Kasumi-1 (cell line): ENCODE measurements at places on chromosomes 6 and 20.

- DNase-seq = no peak
These were observed 39.0 kb downstream of the SLC23A2 start for GRCh38 chr20:4962241-4962855.

DNA sequence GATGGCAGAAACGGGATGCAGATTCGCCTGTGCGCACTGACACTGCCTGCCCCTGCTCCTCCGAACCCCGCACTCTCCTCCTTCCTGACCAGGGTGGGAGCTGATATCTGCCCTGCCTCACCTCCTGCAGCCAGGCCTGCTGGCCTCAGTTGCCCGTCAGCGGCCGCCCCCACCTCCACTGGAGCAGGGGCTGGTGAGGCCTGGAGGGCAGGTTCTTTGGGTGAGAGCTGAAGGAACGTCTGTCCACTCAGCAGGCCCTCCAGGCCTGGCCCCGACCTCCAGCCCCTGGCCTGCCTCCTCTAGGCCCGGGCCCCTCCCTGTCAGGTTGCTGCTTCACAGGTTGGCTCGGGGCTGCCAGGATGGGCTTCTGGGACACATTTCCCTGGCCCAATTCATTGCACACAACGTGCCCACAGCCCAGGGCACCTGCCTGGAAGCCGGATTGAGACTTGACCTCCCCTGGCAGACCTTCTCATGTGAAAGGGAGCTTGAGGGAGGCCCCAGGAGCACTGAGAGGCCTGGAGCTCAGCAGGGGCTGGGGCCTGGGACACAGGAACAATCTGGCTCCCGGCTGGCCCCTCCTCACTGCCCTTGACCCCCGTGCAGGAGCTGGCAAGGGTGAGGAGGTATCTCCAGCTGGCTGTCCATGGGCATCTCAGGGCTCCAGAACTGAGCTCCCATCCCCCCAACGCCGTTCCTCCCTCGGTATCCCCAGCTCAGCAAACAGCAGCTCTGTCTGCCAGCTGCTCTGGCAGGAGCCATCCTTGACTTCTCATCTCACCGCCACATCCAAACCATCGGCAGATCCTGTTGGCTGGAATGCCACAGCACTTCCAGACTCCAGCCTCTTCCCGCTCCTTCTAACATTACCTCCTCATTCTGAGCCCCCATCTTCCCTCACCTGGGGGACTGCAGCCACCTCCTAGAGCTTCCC, 39.5 kb downstream of the SPDEF start:
- DNase-seq = no peak

GRCh38 chr20:34562641-34563040, 4.1 kb downstream of the MAP1LC3A start:
- DNase-seq = peak; percentile 8

GRCh38 chr6:111338843-111339242, 144.2 kb downstream of the REV3L start:
- DNase-seq = no peak

DNA sequence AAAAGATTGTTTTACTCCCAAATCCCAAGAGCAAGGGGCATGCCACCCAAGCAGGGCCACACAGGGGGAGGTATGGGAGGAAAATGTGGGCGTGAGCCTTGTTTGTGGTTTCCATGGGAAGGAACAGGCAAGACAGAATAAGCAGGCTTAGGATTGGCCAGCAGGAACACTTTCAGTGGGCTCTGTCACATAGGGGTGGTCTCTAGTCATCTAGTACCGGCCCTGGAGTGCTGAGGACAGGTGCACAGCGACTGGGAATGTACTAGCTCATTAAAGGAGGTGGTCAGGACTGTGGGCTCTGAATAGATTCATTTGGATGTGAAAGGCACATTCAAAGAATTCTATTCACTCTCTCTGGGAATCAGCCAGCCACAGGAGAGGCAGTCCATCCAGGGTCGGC, 175.6 kb downstream of the TBC1D7 start:
- no peak for DNase-seq

GRCh38 chr20:13563854-13564253, 74.9 kb downstream of the TASP1 start:
- no peak for DNase-seq

GRCh38 chr20:33229843-33230242, 6.0 kb upstream of the BPIFA1 start:
- DNase-seq = peak; percentile 37

DNA sequence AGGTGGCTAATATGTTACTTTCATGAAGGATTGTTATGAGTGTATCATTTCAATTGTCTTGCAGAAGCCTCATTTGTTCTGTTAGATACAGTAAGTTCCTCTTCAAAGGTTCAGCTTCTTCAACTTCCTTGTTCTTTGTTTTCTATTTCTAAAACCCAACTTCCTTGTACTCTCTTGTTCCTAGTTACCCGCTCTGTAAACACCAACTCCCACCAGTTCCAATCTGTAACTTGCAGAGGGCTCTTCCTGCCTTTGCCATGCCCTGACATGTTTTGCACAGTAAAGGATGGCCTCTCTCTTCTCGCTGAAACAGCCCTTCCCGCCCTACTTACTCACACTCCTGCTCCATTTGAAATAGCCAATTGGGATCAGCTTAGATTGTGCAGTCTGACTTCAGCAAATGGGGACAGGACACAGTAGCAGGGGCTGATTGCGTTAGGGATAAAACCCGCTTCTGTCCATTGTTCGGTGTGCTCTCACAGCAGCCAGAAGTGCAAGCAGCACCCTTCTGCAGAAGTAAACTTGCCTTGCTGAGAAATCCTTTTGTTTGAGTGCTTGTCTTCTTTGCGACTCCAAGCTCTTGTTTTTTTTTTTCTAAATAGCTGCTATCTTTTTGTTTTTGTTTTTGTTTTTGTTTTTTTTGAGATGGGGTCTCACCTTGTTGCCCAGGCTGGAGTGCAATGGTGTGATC, 45.9 kb upstream of the POU5F1 start:
- peak; percentile 88 for DNase-seq

GRCh38 chr6:47743744-47744143, 38.1 kb upstream of the OPN5 start:
- no peak for DNase-seq

DNA sequence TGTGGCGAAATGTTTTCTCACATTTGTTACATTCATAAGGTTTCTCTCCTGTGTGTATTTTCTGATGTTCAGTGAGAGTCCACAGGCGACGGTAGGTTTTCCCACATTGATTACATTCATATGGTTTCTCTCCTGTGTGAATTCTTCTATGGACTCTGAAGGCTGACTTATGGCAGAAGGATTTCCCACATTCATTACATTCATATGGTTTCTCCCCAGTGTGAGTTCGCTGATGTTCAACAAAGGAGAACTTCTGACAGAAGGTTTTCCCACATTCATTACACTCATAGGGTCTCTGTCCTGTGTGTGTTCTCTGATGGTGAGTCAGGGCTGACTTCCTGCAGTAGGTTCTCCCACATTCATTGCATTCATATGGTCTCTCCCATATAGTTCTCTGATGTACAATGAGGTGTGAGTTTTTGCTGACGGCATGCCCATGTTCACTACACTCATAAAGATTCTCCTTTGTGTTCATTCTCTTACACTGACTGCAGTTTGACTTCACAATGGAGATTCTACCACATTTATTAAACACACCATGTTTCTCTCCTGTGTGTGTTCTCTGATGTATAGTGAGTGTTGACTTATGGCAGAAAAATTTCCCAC, 11.9 kb downstream of the ZNF334 start:
- no peak for DNase-seq

- DNase-seq = no peak
These were observed 889 bp upstream of the FLOT1 start for GRCh38 chr6:30743099-30744053.

- no peak for DNase-seq
These were observed 126.2 kb downstream of the CD164 start for GRCh38 chr6:109255946-109256640.

DNA sequence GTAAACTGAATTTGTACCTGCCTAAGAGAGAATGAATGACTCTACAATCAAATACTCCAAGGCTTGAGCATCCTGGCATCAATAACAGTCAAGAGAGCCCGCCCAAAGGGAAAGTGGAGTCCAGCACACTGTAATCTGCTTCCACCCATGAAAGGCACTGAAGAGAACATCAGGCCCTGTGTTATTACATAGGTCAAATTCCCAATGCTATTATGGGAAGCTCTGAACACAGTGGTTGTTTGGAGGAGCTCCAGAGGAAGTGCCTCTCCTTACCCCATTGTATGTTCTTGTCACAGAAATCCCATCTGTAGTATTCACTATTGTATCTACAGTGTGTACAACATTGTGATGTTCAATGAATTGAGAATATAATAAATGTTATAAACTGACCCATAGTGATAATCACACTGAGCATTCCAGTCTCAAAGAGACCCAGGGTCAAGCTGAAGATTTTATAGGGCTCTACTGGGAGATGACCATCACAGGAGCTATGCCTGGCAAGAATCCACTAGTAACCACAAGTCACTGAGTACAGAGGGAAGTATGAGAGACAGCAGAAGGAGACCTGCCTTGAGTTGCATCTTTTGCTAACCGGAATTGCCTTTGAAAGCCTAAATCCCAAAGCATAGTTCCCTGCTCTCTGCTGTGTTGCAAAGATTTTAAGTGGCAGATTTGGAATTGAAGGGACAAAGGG, 446.7 kb downstream of the GJA1 start:
- DNase-seq = no peak

GRCh38 chr6:18600255-18600654, 213.1 kb downstream of the RNF144B start:
- DNase-seq = no peak

DNA sequence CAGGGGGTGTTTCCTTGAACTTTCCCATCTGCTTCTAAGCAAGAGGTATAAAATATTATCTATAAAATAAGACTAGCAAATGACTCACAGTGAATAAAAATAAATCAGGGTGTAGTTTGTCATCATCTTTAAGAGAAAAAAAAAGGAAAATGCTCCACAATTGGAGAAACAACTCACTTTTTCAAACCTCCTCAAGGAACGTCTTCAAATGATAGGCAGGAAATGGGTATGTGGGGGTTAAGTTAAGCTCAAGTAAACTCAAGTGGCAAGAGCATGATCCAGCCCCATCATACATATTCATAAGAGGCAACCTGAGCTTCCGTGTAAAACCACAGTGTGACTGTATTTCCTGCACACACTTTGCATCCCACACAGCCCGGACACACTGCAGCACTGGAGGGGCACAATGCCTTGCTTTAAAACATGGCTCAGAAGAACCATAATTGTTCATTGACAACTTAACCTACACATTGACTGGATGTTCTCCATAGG, 58.5 kb upstream of the CEP85L start:
- peak; percentile 98 for DNase-seq

GRCh38 chr6:137316626-137317025, 97.4 kb upstream of the IFNGR1 start:
- no peak for DNase-seq

DNA sequence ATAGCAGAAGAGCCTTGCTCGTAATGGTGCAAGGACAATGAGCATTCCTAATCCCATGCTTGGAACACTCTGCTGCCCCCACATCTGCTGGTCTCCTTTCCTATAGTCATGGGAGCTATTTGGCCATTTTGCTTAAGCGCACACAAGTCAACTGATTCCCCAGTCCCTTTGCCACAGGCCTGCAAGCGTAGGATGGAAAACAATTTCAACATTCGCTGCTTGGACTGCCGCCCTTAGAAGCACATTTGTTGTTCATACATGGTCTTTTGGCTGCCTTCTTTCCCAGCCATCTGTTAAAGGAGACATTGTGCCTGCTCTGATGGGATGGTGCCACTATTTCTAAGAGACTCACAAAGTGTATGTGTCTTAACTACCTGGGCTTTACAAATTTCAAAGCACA, 96.9 kb downstream of the RFX6 start:
- DNase-seq = no peak

- DNase-seq = no peak
These were observed 129.5 kb upstream of the HDAC2 start for GRCh38 chr6:114100215-114100994.

- peak; percentile 79 for DNase-seq
These were observed at the start of gene POM121L2 for GRCh38 chr6:27312146-27312949. Gene POM121L2, minus strand, starts transcription at chr6:27312273. Its CDS starts 103 bp downstream, at chr6:27312170.

DNA sequence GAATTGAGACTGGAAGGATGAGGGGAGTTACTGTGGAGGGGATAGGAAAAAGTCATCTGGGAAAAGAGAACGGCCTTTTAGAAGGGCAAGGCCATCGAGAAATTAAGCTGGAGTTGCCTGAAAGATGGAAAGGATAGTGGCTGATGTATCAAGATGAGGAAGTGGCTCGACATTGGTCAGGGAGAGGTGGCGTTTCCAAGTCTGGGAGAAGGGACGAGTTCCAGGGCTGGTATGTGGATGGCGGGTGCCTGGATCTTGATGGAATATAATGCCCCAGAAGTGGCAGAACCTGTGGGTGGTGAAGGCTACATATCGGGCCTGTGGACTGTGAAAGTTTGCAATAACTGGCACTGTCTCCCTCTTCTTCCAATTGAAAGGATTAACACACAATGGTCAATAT, 2.2 kb upstream of the SIRT5 start:
- DNase-seq = no peak

DNA sequence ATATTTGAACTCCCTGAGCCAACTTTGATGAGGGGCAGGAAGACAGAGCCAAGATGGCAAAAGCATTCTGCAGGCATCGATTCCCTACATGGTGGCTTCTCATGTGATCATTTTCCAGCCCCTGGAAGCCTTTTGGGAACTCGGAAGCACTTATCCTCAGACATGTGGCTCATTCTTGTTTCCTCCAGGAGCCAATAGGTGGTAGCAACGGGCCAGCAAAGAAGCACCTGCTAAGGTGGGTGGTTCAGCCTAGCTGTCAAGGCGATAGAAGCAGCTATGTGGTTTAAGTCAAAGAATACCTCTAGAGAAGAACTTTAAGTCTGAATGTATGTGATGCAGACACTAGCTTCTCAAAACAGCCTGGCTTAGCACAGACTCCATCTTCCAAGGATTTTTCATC, 64.9 kb upstream of the PAX1 start:
- DNase-seq = no peak

- no peak for DNase-seq
These were observed 116.2 kb downstream of the LCA5 start for GRCh38 chr6:79421001-79421411.

GRCh38 chr6:161134550-161135298, 139.1 kb downstream of the AGPAT4 start:
- DNase-seq = no peak

GRCh38 chr6:83193747-83194566, 800 bp downstream of the RWDD2A start:
- no peak for DNase-seq

- DNase-seq = no peak
These were observed 503 bp downstream of the PPDPF start for GRCh38 chr20:63520934-63521601.

DNA sequence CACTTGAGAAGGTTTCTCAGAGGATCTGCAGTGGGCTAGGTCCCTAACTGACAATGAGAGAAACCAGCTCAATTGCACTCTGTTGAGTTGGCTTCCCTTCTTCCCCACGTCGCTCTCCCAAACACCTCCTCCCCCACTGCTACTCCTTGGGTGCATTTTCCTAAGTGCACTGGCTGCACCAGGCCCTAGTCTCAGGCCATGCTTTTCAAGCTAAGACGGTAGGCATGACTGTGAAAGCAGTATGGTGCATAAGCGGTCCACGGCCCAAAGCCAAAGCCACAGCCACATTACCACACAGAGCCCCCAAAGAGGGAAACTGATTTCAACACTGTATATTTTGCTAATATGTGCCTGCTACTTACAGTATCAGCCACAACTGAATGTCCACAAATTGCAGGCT, 62.1 kb upstream of the RBM24 start:
- no peak for DNase-seq
